Stimulated activated CD4-positive, alpha-beta T cell treated with anti-CD3 and anti-CD28 coated beads, Interleukin-4, amount 100 ng/mL, for 1 hour (primary cell): ENCODE measurements at places on chromosomes 12 and 14.

GRCh38 chr14:39434401-39434800 is 2.2 kb upstream of the FBXO33 start:
- DNase-seq = no peak

- DNase-seq = no peak
Observed at GRCh38 chr12:92439420-92439805, 263.4 kb upstream of the PLEKHG7 start.

- no peak for DNase-seq
Observed at GRCh38 chr12:110367181-110367864, 36.2 kb downstream of the ANAPC7 start.

GRCh38 chr12:1835211-1836131 is 15.1 kb downstream of the LRTM2 start:
- no peak for DNase-seq

DNA sequence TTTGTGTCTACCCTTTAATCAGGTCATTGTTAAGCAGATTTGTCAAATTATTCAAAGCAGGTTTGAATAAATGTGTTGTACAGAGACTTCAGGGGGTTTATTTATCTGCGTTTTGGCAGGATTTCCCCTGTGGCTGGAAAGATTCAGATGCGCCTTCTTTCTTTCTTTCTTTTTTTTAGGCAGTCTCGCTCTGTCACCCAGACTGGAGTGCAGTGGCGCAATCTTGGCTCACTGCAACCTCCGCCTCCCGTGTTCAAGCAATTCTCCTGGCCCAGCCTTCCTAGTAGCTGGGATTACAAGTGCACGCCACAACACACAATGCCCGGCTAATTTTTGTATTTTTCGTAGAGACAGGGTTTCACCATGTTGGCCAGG is 6.3 kb upstream of the NANOGNB start:
- no peak for DNase-seq

GRCh38 chr14:79275292-79275655 is 936.0 kb downstream of the DIO2 start:
- DNase-seq = no peak

DNA sequence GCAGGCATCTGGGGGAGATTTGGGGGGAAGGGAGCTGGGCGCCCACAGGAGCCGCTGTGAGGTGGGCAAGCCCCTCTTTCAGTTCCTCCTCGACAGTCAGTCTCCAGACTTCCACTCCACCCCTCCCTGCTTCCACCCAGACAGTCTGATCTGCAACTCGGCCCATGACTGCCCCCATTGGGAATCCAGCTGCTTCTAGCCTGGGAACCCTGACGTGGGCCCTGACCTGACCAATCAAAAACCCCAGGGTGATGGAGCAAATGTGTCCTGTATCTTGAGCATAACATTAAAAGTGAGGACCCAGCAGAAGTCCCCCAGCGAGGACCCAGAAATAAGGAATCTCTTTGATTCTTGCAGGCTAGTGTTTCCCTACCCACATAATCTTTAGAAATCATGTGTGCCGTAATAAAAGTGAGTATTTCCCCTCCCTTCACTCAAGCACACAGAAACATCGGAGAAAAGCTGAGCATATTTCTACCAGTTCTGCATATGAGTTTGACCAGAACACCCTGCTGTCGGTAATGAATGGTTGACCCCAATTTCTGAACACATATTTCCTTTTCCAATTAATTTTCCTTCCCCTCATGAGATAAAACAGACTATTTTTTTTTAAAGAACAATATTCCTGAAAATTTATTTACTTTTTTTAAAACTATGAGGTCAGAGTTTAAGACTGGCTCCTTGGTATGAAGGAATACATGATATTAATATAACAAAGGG is 6.4 kb downstream of the SSH1 start:
- no peak for DNase-seq

DNA sequence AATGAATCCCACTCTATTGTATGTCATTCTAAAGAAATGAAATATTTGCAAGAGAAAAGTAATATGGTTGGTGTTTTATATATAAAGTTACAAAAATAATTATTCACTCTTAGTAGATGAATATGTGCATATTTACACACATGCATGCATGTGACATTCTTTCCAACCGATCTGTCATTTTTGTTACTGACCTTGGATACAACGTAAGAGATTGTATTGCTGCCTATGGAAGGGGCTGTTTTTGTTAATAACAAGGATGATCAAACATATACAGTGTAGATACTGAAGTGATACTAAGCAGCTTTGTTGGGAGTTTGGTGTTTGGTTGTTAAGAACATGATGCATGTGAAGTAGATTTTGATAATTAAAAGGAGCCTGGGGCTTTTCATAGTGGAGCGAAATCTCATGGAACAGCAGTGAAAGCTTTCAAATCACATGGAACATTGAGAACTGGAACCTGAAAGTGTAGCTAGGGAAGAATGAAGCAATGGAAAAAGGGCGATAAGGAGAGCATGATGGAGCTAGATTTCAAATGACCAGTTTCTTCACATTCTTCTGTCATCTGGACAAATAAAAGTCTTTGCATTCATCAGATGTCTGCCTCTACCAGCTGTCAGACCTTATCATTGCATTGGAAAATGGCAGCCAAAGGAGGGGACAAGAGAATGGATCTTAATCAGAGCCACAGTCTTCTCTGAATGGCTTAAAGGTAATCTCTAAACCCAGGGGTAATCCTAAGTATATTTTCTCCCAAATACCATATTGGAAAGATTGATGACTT is 10.0 kb downstream of the BORCS5 start:
- DNase-seq = no peak

- no peak for DNase-seq
Observed at GRCh38 chr14:88025313-88025712, 20.4 kb downstream of the GPR65 start.

DNA sequence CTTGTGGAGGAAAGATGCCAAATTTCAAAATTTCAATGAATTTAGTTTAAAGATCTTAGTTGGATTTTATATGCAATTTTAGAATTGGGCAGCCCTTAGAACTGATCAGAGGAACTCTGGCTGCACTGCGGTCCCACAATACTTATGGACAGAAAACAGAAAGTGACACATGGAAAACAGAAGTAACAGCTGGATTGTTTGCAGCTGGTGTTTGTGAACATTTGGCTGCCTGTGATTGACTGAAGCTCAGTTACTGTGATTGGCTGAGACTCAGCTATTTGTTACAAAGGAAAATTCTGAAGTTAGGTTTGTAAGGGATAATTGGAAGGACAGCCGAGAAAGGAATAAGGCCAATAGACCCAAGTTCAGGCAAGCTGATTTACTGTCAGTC is 10.0 kb upstream of the KRT86 start:
- DNase-seq = no peak

DNA sequence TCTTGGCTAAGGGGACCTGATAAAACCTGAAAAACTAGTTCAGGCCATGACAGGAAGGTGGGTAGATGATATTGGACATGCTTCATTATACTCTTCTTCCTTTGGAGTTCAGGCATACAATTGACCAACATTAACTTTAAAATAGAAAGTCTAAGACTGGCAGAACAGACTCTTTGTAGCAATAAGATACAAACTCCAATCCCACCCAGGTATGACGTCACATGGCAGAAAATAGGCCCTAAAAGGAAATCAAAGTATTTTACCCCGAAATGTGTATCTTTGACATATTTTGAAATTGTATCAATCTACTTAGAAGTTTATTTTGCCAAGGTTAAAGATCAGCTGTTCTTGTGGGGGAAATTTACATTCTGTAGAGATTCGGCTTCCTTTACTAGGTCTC is 198.1 kb upstream of the LRIG3 start:
- DNase-seq = no peak

GRCh38 chr12:7123806-7124522 is 4.7 kb downstream of the RBP5 start:
- no peak for DNase-seq

GRCh38 chr14:83842547-83842946 is 1687.4 kb upstream of the FLRT2 start:
- no peak for DNase-seq

DNA sequence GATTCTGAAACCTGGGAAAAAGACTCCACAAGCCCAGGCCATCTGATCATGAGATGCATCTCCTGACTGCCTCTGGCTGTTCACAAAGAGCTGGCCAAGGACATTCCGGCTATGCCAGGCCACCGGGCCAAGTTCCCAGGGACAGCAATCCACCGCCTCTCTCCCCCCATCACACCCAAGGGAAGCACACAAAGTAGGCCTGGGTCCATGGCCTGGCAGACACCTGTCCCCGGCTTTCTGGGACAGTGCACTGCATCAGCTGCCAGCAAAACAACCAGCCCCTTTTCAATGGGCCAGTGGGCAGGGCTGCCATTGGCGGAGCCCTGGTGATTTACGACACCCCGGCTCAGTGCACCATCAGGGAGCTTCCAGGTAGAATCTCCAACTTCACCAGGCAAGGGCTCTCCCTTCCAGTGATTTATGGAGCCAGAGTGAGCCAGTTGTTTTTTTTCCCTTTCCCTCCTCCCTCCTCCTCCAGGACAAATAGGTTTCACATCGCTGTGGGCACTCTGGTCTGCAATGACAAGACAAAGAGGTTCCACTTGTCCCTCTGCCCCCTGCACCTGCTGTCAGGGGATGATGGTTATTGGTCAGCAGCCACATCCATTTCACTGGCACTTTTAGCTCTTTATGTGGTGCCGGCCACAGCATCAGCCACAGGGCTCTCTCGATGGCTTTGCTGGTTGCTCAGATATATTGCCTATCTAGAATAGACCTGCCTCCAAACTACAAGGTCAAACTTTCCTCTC is 149.6 kb downstream of the SLC38A6 start:
- DNase-seq = no peak

GRCh38 chr12:123983822-123984485 is 10.9 kb downstream of the ZNF664 start:
- DNase-seq = peak; percentile 21

- no peak for DNase-seq
Observed at GRCh38 chr12:98385641-98386040, 129.7 kb upstream of the TMPO start.

- no peak for DNase-seq
Observed at GRCh38 chr12:73361864-73362230, 1089.7 kb downstream of the TRHDE start.

GRCh38 chr12:101799774-101800173 is 31.0 kb downstream of the GNPTAB start:
- DNase-seq = no peak

DNA sequence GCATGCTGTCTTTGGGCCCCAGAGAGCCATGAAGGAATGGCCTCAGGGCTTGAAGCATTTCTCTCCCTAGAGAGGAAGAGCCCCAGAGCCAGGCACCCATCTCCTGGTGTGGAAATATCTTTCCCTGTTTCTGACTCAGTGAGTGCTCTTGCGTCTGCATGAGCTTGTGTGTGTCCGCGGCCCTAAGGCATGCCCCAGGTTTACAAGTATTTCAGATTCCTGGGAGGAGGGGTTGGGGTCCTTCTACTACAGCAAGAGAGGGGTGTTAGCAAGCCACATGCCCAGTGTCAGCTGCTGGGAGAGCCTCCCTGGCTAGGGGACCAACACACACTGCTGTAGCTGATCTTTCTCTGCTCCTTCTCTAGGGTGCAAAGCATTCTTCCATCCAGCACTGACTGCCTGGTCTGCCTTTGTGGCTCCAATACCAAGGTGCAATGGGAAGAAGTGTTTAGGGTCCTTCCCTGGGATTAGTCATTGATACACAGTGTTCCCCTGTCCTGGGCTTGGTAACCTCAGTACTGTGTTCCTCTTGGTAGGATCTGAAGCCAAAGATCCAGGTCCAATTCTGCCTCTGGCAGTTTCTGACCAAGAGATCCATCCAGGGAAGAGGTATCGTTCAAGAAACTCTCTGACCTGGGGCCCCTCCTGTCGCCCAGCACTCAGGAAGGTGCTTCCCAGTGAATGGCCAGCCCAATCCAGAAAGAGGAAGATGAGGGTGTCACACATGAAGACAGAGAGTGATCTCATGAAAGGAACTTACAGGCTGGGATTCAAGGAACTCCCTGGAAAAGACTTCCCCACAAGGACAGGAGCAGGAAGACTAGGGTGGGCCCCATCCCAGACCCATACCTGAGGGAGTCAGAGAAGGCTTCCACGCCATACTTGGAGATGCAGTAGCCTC is 3.1 kb downstream of the RDH16 start:
- DNase-seq = no peak

GRCh38 chr12:4172999-4173398 is 100.6 kb upstream of the CCND2 start:
- DNase-seq = no peak

DNA sequence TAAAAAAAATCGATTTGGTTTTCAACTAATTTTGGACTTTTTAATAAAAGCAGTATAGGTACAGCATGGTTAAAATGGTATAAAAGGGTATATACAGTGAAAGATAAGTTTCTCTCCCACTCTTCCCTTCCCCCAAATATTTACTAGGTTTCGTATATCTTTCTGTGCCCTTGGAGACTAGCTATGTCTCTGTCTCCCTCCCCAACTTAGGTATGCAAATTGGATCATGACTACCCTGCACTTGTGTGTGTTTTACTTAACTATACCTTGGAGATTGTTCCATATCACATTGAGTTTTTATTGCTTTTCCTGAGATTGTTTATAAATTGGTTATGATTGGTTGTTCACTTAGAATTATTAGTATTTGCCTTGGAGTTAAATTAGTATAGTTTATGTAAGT is 19.4 kb downstream of the AEBP2 start:
- no peak for DNase-seq

GRCh38 chr14:92781350-92781749 is 12.8 kb upstream of the GOLGA5 start:
- DNase-seq = no peak

DNA sequence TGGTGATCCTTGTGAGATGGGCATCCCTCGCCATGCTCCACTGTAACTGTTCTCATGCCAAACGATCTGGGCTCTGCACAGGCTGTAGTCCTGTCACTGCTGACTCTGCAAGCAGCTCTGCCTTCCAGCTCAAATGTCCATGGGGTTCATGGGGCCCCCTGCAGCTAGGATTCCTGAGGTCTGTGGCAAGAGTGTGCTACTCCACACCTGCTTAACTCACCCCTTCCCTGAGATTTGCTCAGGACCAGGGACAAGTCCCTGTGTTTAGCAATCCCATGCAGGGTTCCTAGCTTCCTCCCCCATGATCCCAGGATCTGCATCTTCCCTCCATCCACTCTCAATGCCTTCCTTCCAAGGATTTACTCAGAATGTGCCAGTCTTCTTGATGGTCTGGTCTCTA is 241.0 kb downstream of the ASCL1 start:
- no peak for DNase-seq

GRCh38 chr12:94636462-94637085 is 13.8 kb downstream of the TMCC3 start:
- DNase-seq = no peak

- no peak for DNase-seq
Observed at GRCh38 chr14:64830961-64831360, 48.7 kb downstream of the SPTB start.

- DNase-seq = no peak
Observed at GRCh38 chr12:116783525-116784237, 45.6 kb downstream of the RNFT2 start.

GRCh38 chr14:31387091-31387490 is 33.3 kb downstream of the HEATR5A start:
- no peak for DNase-seq
